ENCODE measurements at places on chromosomes 5 and 9.

- no peak for DNase-seq
Observed at GRCh38 chr5:87877023-87877422, 391.6 kb downstream of the TMEM161B start.

DNA sequence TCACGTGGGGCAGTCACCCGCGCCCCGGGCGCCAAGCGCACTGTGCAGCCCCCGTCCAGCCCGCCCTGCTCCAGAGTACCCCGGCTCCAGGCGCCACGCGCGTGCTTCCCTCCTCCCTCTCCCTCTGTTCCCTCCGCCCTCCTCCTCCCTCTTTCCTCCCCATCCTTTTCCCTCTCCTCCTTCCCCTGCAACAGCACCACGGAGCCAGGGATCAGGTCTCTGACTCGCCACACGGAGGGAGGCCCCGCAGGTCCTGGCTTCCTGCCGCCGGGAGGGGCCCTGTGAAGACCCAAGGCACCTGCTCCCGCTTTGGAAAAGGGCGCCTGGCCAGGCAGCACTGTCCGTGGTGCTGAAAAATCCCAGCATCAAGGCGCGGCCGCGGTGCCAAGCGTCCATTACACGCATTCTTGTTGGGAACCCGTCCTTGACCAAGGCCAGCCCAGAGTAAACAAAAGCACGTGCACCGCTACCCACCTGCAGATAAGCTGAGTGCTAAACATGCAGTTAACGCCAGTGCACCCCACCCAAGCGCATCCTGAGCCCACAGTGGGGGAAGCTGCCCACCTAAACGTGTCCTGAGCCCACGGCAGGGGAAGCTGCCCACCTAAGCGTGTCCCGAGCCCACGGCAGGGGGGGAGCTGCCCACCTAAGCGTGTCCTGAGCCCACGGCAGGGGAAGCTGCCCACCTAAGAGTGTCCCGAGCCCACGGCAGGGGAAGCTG is 21.7 kb downstream of the SLC6A18 start:
- DNase-seq, result no peak

GRCh38 chr9:132531710-132532570 is 50.5 kb upstream of the BARHL1 start:
- no peak for DNase-seq

GRCh38 chr9:6944093-6944551 is 186.3 kb downstream of the KDM4C start:
- no peak for DNase-seq
